Myocyte (in vitro differentiated cells): ENCODE measurements at places on chromosomes 6 and 20.

- no peak for DNase-seq
Observed at GRCh38 chr6:70872469-70872868, 84.4 kb downstream of the B3GAT2 start.

- DNase-seq: peak; percentile 95
Observed at GRCh38 chr20:50762435-50763220, 31.2 kb downstream of the PARD6B start.

GRCh38 chr6:35833536-35833935 lies 28.4 kb downstream of the LHFPL5 start:
- DNase-seq: no peak

GRCh38 chr20:50980071-50980681 lies 21.6 kb downstream of the MOCS3 start:
- peak; percentile 82 for DNase-seq

DNA sequence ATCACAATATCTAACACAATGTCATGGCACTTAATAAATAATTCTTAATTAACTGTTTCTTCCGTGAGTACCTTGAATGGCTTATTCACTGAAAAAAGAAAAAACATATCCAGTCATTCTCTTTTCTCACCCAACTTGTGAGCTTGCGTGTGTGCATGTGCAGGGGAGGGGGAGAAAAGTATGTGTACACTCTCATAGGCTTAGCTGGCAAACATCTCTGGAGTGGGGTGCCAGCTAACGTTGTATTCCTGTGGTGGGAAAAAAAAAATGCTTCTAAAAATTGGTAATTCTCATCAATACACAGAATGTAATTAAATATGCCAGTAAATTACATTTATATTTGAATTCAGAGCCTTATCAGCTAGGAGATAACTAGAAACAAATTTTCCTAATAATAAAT lies 291.9 kb upstream of the NOX3 start:
- DNase-seq: no peak

- no peak for DNase-seq
Observed at GRCh38 chr6:125057392-125058246, 95.4 kb downstream of the RNF217 start.

GRCh38 chr20:47487175-47487917 lies 14.3 kb upstream of the NCOA3 start:
- DNase-seq: no peak

DNA sequence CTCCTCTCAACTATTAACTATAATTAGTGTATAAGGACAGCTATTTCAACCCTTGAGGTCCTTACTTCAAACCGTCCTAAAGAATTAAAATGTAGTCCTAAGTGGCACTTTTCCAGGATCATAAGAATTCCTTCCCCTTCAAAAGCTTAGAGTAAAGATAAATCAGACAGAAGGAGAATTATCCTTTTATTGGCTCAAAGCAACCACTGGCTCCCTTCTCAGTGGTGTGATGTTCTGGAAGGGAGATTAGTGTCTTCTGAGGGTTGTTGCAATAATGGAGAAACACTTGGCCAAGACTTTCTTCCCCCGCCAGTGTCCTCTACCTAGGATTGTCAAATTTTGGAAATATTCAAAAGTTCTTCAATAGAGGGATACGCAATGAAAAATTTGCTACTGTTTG lies 89.1 kb upstream of the PLEKHG1 start:
- DNase-seq: no peak

GRCh38 chr6:22622351-22622750 lies 53.0 kb downstream of the HDGFL1 start:
- peak; percentile 25 for DNase-seq
